M059J (cell line): ENCODE measurements at places on chromosomes 11 and 22. TPM values are rescaled to one million over a fixed set of nuclear protein-coding genes. Genes with fewer than 3 reads are reported as not detected.

APOA1 gene
- total RNA-seq: not detected in 2 replicates

AMOTL1 gene
- total RNA-seq: 12.7 and 18.9 TPM in 2 replicates

HSPB2 gene
- not detected in 2 replicates for total RNA-seq

DNA sequence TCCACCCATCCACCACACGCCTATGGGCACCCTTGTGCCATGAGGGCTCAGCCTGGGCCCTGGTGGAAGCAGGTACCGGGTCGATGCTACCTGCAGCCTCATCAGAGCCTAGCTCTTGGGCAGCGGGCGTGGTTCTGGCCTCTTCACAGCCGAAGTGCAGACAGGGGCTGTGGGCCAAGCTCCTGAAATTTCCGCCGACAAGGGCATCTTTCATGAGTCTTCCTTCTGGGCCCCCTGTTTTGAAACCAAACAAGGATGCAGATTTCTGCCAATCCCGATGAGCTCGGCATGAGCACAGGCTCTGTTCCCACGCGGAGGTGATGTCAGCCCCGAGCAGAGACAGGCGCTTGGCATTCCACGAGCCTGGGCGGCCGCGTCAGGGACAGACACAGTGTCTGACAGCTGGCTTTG is 22.6 kb upstream of the MGAT3 start:
- DNase-seq: no peak

- peak; percentile 5 for DNase-seq
Measured at GRCh38 chr11:132402071-132402684, 1031.8 kb downstream of the NTM start.

GRCh38 chr11:46918083-46918787 is at the start of gene LRP4:
Gene LRP4 (minus strand): TSS chr11:46918550. CDS start chr11:46918379, 171 bp downstream.
- peak; percentile 48 for DNase-seq

DNA sequence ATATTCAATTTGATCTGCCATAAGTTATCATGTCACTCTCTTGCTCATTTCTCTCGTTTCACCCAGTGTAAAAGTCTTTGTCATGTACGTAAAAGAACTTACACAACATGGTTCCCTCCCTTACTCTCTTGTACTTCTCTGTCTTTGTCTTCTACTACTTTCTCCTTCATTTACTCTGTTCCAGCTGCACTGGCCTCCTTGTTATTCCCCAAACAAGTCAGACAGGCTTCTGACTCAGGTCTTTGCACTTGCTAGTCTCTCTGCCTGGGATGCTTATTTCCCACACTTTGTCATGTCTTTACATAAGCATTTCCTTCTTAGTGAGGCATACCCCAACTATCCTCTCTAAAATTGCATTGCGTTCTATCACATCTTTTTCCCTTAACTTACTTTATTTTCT is 117.3 kb downstream of the CYP2R1 start:
- DNase-seq: no peak

DNA sequence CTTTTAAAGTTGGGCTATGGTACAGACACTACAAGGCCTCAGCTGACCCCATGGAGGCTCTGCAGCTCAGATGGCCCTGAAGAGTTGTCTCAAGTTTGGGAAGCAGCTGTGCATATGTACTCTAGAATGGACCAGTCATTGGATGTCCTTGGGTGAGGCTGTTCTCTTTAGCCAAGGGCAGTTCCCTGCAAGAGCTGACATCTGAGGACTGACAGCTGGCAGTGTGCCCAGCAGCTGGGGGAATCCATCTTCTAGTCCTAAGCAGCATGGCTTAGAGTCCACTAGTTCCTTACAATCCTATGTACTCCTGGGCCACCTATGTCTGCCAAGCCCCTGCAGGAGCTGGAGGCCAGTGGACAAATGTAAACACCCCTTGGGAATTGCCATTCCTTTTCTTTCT is 76.5 kb downstream of the C11orf91 start:
- peak; percentile 45 for DNase-seq

DNA sequence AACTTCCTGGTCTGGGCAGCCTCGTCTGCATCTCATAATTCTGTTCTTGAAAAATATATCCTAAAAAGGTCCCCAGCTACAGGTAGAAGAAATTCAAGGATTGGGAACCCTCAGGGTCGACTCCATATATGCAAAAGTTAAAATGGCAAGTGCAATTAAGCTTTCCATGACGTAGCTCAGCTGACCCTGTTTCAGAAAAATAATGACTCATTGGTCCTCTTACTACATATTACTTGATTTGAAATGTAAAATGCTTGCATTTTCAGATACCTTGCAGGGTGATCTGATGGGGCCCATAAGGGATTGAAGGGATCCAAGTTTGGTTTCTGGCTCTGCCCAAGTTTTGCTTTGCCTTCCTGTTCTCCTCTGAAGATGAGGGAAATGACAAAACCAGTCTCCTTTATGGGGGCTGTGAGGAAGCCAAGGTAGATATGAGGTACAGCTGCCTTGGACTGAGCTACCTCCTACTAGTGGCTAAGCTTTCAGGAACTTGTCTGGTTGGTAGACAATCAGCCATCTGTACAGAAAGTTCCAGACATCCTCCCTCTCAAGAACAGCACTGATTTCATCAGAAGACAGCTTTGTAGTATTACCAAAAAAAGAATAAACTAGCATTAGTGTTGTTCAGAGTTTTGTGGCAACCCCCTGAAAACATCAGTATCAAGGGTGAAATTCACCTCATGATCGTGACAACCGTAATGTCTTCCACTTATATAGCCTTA is 177.3 kb downstream of the DBX1 start:
- DNase-seq: no peak

DNA sequence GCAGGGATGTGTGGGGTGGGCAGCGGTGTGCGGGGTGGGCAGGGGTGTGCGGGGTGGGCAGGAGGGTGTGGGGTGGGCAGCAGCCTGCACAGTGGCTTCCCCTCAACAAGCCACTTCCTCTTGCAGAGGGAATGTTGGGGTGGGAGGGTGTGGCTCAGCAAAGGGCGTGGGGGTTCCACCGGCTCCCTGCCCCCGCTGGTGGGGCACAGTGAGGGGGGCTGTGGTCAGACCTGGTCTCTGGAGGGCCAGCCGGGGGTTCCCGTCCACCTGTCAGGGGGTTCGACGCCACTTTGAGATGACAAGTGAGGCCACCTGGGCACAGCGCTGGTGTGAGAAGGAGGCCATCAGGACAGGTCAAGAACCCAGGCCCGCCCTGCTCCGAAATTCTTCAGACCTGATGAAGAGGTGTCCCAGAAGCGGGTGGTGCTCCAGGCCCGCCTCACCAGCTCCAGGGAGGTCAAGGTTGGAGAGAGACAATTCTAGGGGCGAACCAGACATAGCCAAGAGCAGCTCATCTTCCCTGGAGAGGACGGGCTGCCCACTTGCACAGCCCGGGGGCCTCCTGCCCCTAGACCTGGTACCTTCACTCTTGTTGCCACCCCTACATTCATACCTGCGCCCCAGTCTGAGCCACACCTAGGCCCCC is 1.3 kb downstream of the C11orf21 start:
- DNase-seq: no peak

DNA sequence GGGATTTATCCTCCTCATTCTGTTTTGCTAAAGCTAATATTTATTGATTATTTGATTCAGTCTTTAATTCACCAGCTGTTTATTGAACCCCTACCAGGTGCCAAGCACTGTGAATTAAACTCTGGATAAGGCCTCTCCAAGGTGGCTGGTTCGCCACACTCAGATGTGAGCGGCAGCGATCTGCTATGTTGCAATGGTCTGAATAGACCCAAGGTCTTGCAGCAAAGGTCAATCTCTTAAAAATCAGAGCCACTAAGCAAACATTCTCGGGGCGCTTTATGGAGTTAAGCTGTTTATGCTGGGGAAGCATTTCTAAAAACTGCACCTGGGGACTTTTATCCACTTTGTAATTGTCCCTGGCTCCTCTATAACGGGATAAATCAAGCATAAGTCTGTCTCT is 10.5 kb upstream of the TSPAN18 start:
- no peak for DNase-seq

DNA sequence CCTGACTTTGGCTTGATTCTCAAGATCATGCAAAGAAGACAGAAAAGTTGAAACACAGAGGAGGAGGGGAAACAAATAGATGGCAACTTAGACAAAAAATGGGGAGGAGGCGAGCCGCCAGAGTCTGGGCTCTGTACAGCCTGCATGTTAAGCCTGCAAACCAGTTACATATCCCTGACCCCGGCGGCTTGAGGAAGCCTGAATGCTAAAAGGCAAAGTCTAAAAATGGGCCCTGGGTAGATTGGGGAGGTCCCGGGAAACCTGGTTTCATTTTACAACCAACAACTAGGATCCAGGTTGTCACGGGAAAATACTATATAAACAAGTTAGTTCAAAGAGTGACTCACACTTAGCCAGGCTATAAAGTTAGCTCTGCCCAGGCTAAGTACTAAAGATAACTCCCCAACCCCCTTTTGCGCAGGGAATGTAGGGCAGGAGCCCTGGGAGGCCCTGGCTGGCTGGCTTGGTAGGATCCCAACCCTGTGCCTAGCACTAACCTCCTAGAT is 18.8 kb upstream of the ZBTB16 start:
- peak; percentile 80 for DNase-seq

GRCh38 chr11:2621894-2622293 is 77.9 kb downstream of the KCNQ1OT1 start:
- no peak for DNase-seq

GRCh38 chr11:62796281-62796680 is 4.5 kb upstream of the TMEM223 start:
- DNase-seq: no peak
